ENCODE measurements at places on chromosomes 1 and 21. TPM values are rescaled to one million over a fixed set of nuclear protein-coding genes. Genes with fewer than 3 reads are reported as not detected.

Gene ANGPTL1
- not detected for total RNA-seq

Gene CCDC185
- not detected for total RNA-seq

Gene SH2D5
- not detected for total RNA-seq

Gene HFM1
- 2.4 TPM for total RNA-seq

Gene SYPL2
- total RNA-seq, result not detected

Gene KRTAP19-2
- total RNA-seq, result not detected

Gene FCGR1A
- 6.2 TPM for total RNA-seq

Gene FMO2
- total RNA-seq, result not detected

Gene KISS1
- under 0.01 TPM for total RNA-seq

Gene RHCE
- total RNA-seq, result 2.4 TPM

Gene S100A8
- total RNA-seq, result 12.1 TPM

Gene FCRL4
- not detected for total RNA-seq

Gene FMO3
- not detected for total RNA-seq

Gene RAD54L
- 3.0 TPM for total RNA-seq

Gene SELE
- under 0.01 TPM for total RNA-seq

Gene FMO1
- under 0.01 TPM for total RNA-seq

Gene LAMC1
- 13.2 TPM for total RNA-seq
